ENCODE measurements at places on chromosomes 4 and X. TPM values are rescaled to one million over a fixed set of nuclear protein-coding genes. Genes with fewer than 3 reads are reported as not detected.
A peak's percentile ranks its signal among the peaks of the same experiment; 100 is the strongest.

GRCh38 chr4:124060261-124060918, 652.1 kb downstream of the ANKRD50 start:
- peak; percentile 83 for DNase-seq

- DNase-seq: no peak
Observed at GRCh38 chr4:54487491-54487890, 170.3 kb upstream of the KIT start.

The TMEM156 gene
- total RNA-seq: 0.87 TPM

GRCh38 chrX:1323315-1323714, 13.3 kb upstream of the IL3RA start:
- peak; percentile 64 for DNase-seq

GRCh38 chr4:36997727-36998126, 246.8 kb upstream of the NWD2 start:
- no peak for DNase-seq

All from lung microvascular endothelial cell (primary cell).